Stimulated activated naive B cell treated with anti-CD40 and anti-IgM and Interleukin-4, amounts not matched to agents 10 μg/mL and 1 μg/mL and 100 μg/mL, for 72 hours (primary cell): ENCODE measurements at places on chromosomes 3 and 15.

- DNase-seq = no peak
Observed at GRCh38 chr15:62809968-62810260, 232.6 kb upstream of the TPM1 start.

- no peak for DNase-seq
Observed at GRCh38 chr3:82461049-82461889, 699.8 kb upstream of the GBE1 start.

GRCh38 chr3:120560304-120561250, 35.6 kb upstream of the NDUFB4 start:
- no peak for DNase-seq

DNA sequence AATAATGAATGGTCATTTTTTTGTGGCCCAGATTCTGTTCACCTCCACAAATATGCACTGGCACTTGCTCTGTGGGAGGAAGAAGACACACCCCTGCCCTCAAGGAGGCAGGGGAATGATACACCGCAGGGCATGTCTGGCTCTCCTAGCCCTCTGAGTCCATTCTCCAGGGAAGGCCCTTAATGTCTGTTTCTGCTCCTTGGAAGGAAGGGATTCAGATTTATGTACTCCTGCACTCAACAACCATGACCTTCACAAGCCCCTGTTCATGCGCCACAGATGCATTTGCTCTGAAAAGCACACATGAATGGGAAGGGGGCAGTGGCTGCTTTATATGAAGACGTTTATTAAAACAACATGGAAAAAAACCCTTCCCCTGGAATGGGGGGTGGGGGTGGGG, 333.8 kb downstream of the EPHB1 start:
- DNase-seq = no peak

- no peak for DNase-seq
Observed at GRCh38 chr3:53775834-53776251, 70.4 kb downstream of the CHDH start.

DNA sequence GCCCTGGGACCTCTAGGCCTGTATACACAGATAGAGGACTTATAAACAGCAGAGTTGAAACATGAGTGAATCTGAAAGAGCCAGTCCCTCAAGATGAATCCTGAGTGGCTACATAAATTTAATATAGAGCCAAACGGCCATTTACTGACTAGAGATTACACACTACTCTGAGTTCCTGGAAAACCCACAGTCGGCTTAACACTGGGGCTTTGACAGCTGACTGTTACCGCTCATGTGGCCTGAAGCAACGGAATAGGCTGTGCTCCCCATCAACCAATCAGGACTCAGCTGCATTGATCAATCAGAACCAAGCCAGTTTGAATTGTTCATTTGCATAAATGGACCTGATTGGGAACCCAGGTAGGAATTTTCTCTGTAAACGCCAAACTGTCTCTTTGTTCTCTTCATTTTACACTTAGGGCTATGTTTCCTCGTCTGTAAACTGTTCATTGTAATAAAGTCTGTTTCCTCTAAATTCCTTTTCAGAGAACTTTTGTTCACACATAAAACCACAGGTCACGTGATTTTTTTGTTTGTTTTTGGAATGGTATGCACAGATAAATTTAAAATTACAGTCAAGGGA, 40.5 kb downstream of the CCNL1 start:
- DNase-seq = no peak

DNA sequence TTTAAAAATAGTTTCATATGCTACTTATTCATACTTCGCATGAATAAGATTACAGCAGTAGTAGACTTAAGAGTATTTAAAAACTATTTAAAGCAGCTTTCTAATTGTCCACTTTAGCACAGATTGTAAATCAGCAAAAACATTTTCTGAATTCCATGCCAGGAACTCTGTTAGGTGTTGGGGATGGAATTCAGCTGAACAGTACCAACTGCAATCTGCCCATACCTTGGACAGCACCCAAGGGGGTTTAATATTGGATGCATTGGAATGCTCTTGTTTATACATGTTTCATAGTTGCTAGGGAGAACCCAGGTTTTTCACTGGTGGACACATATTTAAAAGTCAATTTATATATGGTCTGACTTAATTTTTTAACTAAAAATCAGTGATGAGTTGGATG, 74.8 kb downstream of the PPM1L start:
- no peak for DNase-seq

- no peak for DNase-seq
Observed at GRCh38 chr3:79297245-79297960, 470.4 kb downstream of the ROBO1 start.

DNA sequence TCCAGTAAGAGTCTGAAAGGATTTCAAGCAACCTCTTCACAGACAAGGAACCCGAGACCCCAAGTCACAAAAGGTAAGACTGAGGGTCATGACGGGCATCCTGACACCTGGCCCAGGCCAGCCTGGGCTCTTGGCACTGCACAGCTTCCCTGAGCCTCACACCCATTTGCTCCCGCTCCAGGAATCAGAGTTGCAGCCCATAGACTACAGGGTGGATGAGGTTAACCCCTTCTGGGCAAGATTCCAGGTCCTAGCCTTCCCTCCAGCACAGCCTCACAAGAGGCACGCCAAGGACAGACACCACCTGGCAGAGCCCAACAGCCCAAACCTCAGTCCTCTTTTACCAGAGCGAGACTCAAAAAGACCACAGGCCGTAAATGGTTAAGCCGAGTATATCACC, 36.2 kb downstream of the RBPMS2 start:
- DNase-seq = no peak

GRCh38 chr3:149145356-149145755, 15.9 kb downstream of the HPS3 start:
- no peak for DNase-seq

DNA sequence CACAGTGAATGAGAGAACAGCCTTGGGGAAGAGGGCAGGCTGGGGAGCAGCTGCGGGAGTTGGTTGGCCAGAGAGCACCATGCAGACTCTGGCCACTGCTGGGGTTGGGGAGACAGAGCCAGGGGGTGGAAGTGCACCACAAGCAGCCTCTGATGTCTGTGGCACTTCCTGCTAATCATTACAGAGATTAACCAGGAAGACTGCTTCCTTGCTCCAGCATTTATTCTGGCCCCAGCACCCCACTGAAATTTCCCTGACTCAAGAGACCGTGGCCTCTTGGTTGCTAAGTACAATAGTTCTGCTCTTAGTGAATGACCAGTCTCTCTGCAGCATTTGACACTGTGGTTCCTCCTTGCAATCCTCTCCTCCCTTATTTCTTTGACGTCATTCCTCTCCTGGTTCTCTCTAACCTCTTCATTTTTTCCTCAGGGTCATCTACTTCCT, 266.2 kb upstream of the ROPN1 start:
- DNase-seq = no peak

DNA sequence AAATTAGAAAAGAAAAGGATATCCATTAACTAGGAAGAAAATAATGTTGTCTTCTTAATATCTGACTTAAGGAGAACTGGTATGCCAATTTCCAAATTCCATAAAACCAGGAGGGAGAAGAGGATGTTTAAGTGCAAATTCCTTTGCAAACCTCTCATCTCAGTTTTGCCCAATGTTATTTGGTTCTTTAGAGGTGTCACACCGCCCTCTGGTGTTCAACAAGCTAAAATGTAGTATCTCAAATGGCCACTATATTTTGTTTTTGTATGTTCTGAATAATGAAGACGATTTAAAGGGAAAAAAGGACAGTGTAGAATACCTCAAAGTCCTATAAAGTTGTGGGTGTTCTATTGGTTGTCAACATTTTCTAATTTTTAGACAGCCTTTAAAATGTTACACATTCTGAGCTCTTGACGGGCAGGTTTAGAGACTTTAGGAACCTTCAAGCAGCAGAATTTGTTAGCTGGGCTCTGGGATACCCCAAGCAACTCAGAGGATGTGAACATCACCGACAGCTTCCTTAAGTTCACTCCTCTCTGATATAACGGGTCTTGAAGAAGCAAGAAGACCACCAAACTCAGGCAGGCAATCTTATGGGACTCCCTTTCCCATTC, 458.3 kb downstream of the MFSD1 start:
- DNase-seq = no peak

DNA sequence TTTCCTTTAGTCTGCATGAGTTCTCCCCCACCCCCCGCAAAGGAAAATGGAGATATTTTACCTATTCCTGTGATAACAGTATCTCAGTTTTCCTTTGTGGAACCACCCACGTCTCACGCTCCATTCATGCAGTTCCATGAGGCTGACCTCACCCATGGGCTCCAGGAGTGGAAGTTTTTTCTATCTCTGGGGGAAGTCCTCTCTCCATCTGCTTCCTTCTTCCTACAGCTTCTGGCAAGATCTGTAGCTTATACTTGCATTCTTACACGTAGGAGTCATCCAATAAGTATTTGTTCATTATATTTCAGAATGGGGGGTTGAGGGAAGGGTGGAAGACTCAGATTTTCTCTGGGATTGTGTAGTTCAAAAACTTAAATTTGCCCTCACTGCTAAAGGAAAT, 5.8 kb upstream of the GLCE start:
- DNase-seq = no peak

DNA sequence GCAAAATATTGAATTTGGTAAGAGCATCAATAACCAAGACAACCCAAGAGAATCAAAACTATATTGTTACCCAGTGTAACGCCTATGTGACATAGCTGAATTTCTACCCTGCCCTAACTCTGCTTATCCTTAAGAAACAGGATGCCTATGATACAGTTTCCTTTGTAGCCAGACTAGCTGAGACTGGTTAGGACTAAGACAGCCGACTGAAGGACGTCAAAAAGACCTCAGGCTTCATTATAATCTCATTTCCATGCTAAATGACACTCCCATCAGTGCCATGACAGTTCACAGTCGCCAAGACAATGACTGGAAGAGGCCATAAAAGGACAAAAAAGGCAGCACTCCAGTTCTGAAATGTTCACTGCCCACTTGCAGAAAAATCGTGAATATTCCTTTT, 66.8 kb downstream of the GBE1 start:
- DNase-seq = no peak

DNA sequence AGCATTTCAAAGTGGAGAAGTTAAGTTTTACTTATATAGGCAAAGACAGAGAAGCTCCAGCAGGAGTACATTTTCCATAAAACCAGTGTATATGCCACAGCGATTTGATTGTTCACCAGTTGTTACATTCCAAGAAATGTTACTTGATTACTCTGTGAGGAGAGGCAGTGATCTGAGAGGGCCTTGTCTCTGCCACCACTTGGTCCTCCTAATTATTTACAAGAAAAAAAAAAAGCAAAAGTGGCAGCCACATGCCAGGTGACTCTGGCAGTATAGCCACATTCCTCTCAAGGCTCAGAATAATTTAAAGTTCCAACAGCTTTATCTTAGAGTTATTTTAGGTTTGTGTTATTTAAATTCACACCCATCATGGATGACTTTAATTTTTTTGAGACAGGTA, 1077.8 kb downstream of the ZPLD1 start:
- DNase-seq = no peak

DNA sequence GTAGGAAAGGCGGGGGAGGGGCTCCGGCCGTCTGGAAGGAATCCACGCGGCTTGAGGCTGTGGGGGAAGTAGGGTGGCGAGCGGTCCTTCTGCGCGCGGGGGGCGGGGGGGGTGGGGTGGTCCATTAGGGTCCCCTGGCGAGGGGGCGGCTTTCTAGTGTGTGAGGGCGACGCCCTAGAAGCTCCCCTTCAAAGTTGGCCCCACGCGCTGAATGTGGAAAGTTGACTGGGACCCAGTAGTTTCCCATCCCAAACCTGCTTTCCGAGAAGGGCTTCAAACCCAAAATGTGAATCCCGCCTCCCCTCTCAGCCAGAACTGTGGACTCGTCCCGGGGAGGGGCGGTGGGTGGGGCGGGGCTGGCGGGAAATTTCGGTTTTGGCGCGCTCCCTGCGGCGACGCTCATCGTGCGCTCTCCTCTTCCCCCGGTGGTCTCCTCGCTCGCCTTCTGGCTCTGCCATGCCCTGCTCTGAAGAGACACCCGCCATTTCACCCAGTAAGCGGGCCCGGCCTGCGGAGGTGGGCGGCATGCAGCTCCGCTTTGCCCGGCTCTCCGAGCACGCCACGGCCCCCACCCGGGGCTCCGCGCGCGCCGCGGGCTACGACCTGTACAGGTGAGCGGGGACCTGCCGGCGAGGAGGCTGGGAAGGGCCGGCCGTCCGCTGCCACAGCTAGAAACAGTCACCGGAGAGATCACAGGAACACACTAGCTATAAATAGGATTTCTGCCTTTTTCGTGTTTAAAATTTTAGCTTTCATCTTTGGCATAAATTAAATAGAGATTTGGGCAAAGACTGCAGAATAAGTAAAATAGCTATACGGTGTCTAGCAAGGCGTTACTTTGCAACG, 790 bp downstream of the DUT start:
- peak; percentile 61 for DNase-seq

DNA sequence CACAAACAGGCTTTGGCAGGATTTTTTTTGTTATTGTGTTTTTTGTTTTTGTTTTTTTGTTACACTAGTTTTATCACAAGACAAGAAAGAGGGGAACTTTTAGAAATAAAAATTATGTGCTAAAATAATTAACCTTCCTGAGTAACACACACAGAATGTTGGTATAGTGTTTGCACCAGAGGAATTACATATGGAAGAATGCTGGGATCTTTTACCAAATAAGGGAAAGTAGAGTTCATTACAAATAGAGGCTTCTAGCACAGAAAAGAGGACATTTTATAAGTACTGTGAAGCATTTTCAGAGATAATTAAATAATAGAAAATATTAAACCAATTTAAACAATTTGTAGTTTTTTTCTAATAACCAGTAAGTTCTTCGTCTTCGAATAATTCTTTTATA, 116.0 kb downstream of the IGF1R start:
- no peak for DNase-seq

DNA sequence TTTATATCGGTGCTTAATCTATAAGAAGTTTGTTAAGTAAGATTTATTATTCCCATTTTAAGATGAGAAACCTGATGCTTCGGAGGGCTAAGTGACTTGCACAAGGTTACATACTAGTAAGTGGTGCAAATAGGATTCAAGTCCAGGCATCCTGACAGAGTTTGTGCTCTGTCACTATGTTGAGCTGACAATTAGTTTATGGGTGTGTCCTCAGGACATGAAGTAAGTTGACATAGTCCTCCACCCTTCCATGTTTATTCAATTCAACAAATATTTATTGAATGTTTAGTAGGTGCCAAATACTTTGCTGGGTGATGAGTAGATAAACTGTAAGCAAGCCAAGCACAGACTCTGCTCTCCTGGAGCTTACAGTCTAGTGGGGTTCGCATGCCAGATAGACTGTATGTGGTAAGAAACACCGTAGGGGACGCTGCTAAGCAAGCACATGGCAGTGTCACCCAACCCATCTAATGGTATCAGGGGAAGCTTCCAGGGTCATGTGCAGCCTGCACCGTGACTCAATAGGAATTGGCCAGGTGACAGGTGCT, 342.7 kb upstream of the SATB1 start:
- DNase-seq = no peak
